HFF-Myc (cell line): ENCODE measurements at places on chromosomes 16 and 17.

DNA sequence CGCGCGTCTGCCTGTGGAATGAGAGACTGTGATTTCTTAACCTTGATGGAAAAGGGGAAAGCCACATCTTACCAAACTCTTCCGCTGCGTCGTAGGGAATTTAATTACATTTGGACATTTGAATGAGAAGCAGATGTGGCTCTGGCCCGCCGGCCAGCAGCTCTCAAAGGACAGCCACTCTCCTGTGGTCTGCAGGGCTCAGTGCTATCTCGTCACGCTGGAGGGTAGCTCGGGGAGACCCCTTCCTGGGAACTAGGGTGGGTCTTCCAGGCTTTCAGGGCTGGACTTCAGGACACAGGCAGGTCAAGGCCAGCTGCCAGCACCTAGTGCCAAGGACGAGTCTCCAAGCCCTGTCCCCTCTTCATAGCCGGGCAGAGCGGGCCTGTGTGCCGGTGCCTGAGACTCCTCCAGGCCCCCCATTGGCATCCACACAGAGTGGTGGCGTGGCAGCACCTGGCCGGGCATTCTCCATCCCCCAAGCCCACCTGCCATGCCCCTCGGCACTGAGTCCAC lies 15.9 kb upstream of the TBX2 start:
- DNase-seq: no peak

DNA sequence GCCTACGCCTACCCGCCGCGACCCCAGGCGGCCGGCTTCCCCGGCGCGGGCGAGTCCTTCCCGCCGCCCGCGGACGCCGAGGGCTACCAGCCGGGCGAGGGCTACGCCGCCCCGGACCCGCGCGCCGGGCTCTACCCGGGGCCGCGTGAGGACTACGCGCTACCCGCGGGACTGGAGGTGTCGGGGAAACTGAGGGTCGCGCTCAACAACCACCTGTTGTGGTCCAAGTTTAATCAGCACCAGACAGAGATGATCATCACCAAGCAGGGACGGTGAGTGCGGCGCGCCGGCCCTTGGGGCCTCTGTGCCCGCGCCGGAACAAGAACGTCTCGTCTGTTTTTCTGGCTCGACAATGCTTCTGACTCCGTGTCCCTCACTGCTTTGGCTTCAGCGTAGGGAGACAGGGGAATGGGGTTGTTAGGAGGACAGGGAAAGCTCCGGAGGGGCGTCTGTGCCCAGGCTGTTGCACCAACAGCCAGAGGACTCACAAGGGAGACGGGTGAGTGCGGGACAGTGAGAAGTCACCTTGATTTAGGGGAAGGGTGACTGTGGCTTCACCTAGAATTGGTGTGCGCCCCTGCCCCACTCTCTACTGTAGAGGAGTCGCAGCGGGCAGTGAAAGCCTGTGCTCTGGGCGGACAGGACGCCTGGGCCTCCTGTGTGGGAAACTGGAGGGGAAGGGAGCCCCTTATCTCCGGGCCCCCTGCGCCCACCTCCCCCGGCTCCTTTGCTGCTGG lies 806 bp downstream of the TBX21 start:
- no peak for DNase-seq

GRCh38 chr17:81140018-81140417 lies 25.3 kb upstream of the PVALEF start:
- DNase-seq: no peak

DNA sequence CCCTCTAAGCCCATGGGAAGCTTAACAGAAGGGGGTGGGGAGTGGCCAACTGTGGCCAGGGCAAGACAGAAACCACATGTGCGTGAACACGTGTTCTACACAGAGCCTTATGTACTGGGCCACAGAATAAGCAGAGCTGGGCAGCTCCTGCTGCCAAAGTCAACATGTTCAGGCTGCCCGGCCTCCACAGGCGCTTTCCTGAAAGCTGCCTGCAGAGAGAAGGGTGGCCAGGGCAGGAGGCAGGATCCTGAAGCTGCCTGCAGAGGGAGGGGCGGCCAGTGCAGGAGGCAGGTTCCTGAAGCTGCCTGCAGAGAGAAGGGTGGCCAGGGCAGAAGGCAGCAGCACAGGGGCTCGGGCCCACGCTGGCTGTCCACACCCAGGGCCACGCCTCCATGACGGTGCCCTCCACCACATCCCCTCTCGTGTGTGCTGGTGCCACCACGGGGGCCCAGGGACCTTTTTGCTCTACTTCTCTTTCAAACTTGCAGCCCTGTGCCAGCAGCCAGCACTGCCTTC lies 79.5 kb downstream of the ANKRD11 start:
- DNase-seq: peak; percentile 52

DNA sequence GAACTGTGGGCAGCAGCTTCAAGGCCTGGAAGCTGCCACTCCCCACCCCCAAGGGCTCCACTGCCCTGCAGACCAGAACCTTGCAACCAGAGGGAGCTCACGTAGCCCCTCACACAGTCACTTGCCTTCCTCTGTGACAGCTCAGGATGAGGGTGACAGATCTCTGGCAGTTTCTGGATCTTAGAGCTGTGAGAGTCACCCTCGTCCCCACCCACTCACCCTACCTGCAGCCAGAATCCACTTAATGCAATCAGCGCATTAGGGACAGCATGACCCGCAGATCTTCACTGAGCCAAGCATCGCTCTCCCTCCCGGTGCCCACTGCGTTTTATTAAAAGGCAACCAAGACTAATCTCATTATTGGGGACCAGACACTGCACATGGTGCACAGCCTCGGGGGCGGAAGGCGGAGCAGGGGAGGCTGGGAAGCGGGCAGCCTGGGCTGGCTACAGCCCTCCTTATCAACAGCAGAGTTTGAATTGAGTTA lies 3.5 kb downstream of the CYB561 start:
- DNase-seq: no peak

DNA sequence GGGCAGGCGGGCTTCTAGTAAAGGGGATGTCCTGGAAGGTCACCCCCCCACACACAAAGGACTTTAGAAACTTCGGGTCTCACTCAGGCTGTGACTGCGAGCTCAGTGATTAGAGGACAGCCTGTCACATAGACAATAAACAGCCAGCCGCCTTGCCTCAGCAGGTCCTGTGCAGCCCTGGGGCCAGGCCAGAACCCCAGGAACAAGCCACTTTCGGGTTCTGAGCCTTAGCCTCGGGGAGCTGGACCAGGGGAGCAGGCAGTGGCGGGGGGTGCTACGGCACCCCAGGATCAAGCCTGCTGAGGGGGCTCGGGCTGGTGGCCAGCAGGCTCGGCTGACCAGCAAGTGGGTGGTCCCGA lies 1.1 kb downstream of the GAS7 start:
- no peak for DNase-seq
